ENCODE measurements at places on chromosomes 1 and 21.

DNA sequence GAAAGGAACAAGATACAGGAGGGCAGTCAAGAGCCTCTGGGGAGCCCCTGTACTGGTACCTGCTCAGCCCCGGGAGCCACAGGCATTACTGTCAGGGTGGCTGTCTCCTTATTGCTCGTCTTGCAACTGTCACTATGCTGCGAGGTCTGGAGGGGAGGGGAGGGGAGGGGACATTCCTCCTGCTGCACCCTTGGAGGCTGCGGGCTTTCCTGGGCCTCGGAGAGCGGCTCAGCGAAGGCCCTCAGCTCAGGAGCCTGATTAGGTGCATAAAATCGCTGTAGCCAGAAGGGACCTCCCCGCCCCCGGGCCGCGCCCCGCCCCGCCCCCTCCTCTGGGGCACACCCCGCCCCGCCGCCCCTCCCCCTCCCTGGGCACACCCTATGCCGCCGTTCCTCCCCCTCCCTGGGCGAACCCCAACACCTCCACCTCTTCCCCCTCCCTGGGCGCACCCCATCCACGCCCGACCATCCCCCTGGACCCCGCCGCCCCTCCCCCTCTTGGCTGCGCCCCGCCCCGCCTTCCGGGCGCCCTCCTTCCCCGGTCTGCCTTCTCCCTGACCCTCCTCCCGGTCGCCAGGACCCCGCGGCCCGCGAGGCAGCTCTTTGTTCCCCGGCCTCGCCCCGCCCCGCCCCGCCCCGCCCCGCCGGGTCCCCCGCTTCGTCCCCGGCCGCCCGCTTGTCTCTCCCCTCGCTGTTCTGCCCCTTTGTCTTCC is 35.5 kb downstream of the CACHD1 start:
- DNase-seq = peak; percentile 78

DNA sequence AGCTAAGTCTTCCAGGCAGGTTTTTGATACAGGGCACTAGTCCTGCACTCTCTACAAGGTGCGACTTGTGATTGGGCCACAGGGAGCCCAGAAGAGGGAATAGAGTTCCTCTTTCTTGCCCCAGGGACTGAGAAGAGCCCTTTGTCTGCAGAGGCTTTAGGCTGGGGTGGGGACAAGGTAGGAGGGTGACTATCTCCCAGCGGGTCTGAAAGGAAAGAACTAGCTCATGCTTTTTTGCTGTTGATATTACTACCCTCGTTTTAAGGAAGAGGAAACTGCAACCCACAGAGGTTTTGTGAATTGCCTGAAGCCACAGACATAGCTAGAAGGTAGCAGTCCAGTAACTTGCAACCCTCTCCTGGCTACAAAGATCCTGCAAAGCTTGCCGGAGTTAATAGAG is 615.2 kb downstream of the MATN1 start:
- no peak for DNase-seq

GRCh38 chr1:26387447-26387846 is 14.9 kb upstream of the ZNF683 start:
- DNase-seq = no peak

DNA sequence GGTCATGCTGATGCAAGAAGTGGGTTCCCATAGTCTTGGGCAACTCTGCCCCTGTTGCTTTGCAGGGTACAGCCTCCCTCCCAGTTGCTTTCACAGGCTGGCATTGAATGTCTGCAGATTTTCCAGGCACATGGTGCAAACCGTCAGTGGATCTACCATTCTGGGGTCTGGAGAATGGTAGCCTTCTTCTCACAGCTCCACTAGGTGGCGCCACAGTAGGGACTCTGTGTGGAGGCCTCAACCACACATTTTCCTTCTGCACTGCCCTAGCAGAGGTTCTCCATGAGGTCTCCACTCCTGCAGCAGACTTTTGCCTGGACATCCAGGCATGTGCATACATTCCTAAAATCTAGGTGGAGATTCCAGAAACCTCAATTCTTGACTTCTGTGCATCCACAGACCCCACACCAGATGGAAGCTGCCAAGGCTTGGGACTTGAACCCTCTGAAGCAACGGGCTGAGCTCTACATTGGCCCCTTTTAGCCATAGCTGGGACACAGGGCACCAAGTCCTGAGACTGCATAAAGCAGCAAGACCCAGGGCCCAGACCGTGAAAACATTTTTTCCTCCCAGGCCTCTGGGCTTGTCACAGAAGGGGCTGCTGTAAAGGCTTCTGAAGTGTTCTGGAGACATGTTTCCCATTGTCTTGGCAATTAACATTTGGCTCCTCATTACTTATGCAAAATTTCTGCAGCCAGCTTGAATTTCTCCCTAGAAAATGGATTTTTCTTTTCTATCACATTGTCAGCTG is 466.2 kb upstream of the PBX1 start:
- DNase-seq = no peak

Measured in nephron progenitor cell (in vitro differentiated cells).